ENCODE measurements at places on chromosomes 5 and 9.

DNA sequence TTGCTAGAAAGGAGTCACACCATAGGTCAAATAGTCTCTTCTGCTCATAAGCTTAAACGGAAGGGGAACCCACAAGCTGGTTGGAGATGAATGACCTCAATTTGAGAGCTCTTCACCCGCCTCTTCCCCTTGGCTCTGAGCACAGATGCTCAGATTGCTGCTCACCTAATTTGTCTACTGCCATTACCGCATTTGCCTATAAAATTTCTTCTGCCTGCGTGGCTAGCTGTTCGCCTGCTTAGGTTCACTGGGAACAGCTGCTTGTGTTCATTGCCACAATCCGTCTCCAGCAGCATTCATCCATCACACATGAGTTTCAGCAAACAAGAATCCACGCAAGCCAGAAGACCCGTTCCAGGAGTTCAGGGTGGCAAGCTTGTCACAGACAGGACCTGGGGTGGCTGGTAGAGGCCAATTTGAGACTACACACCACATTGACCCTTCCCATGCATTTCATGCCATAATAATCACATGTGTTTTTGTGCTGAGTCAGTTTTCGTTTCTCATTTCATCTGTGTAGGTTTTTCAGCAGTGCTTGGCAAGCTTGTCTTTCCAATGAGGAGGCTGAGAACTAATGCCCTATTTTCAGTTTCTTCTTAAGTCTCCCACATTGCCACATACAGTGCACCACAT is 50.2 kb upstream of the DNAH5 start:
- no peak for DNase-seq

GRCh38 chr9:70407081-70407503 is 7.4 kb downstream of the KLF9 start:
- no peak for DNase-seq

GRCh38 chr5:115333164-115333563 is 36.7 kb upstream of the CCDC112 start:
- no peak for DNase-seq

DNA sequence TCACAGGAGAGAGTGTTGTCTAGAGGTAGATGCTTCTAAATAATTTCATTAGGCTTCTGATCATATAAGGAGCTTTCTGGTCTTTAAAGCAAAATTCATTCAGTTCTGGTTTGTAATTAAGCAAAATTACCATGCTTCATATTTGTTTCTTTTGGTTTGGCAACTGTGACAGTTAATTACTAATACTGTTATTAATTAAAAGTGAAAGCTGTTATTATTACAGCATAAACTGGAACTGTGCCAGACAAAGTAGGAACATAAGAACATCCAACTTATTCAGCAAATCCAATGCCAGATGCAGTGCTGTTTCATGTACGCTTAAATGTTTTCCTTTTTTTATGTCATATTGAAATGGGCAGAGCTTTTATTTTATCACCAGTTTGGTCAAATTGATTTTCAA is 70.4 kb upstream of the DAB2 start:
- no peak for DNase-seq
